ENCODE measurements at places on chromosomes 3 and 15. TPM values are rescaled to one million over a fixed set of nuclear protein-coding genes. Genes with fewer than 3 reads are reported as not detected.

DNA sequence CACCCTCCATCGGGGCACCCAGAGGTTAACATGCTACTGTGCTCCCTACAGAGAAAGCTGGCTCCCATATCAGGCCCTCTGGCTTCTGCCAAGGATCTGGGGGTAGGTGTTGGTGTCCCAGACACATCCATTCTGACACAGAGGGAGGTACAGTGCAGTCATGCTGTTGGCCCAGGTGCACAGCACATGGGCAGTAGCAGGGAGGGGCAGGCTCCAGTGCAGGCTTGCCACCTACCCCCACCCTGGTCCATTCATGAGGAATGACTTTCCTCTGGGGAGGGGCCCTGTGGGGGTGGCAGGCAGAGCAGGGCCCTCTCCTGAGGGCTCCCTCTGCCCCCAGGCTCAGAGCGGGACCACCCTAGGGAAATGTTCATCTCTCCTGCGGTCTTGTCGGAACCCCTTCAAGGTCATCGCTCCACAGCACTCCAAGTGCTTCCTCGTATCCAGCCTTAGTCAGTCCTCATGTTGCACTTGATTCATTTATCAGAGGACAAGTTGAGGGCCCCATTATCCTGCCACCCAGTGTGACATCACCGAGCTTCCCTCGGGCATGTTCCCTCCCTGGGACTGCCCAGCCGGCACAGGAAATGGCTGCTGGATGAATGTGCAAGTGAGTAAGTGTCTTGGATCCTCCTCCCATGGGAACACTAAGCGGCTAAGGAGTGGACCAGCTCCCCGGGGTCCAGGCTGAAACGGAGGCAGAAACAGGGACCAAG, 10.0 kb downstream of the DUSP7 start:
- DNase-seq: peak; percentile 74

DNA sequence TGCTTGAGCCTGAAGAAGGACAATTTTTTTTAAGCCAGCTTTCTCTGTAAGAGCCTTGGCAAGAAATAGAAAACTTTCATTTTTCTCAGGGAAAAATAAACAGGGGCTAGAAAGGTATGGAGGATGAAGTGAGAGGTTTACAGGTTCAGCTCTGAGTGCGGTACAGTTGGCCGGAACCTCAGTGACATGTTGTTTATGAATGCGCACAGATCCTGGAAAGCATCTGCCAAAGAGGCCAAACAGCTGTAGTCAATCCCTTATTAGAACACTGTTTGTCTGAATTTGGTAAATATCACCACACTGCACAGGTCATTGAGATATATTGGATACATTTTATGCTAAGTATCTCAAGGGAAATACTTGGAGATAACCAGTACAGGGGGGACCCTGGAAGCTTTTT, 561.8 kb upstream of the MDFIC2 start:
- no peak for DNase-seq

- no peak for DNase-seq
These were observed 5.4 kb downstream of the UBE2E1 start for GRCh38 chr3:23811185-23811527.

- no peak for DNase-seq
These were observed 9.4 kb downstream of the MAP6D1 start for GRCh38 chr3:183815951-183816475.

DNA sequence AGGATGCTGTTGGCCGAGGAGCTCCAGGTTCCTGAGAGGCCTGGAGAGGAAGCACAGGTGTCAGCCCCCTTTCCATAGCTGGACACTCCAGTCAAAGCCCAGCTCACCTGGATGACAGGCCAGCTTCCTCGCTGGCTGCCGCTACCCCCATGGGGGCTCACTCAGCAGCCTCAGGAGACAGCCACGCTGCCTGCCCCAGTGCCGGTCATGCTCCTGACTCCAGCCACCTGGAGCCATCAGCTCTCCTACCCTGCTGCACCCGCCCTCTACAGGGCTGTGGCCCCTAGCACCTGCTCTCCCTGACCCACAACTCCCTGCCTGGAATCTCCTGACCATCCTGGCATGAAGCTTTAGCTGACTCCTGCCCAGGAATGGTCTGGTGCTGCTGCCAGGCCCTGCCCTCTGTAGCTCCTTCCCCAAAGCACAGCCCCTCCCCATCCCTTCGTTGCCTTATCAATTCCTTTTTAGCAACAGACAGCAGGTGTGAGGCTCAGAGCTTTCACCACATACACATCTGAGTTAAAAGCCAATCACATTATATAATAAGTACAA, 94.2 kb downstream of the NUP210 start:
- DNase-seq: no peak

GRCh38 chr3:196108075-196108743, 26.3 kb upstream of the TFRC start:
- DNase-seq: peak; percentile 69

GRCh38 chr15:92243227-92243626, 150.5 kb upstream of the ST8SIA2 start:
- no peak for DNase-seq

DNA sequence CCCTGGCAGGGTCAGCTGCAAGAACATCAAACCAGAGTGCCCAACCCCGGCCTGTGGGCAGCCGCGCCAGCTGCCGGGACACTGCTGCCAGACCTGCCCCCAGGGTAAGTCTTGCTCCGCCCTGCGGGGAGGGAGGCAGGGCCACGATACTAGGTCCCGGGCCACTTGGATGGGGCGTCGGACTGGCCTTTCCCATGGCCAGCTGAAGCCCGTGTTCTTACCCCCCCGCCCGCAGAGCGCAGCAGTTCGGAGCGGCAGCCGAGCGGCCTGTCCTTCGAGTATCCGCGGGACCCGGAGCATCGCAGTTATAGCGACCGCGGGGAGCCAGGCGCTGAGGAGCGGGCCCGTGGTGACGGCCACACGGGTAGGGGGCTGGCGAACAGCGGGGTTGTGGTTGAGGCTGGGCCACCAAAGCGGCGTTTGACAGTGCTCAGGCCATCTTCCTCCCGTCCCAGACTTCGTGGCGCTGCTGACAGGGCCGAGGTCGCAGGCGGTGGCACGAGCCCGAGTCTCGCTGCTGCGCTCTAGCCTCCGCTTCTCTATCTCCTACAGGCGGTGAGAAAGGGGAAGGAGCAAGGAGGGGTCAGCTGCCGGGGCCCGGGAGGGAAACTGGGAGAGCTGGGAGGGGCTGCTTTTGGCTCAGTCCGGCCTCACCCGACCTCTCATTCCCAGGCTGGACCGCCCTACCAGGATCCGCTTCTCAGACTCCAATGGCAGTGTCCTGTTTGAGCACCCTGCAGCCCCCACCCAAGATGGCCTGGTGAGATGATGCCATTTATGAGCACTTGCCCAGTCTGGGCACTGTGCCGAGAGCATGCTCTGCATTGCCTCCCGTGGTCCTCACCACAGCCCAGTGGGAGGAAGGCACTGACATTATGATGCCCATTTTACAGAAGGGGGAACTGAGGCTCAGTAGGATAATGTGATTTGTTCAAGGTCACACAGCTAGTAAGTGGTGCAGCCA, 1.7 kb downstream of the CHRD start:
- DNase-seq: no peak

Gene LRRK1
- 31.2 TPM for total RNA-seq

Gene CLRN1
- total RNA-seq: not detected

Gene ADGRG7
- total RNA-seq: 0.32 TPM

Gene IQCF5
- total RNA-seq: not detected

Gene STRIT1
- not detected for total RNA-seq

Gene SCN5A
- 1.0 TPM for total RNA-seq

Gene ITIH1
- not detected for total RNA-seq
